HTR-8/SVneo (cell line): ENCODE measurements at places on chromosomes 7 and 10.

GRCh38 chr7:23462846-23463245 is 7.4 kb downstream of the IGF2BP3 start:
- no peak for DNase-seq

DNA sequence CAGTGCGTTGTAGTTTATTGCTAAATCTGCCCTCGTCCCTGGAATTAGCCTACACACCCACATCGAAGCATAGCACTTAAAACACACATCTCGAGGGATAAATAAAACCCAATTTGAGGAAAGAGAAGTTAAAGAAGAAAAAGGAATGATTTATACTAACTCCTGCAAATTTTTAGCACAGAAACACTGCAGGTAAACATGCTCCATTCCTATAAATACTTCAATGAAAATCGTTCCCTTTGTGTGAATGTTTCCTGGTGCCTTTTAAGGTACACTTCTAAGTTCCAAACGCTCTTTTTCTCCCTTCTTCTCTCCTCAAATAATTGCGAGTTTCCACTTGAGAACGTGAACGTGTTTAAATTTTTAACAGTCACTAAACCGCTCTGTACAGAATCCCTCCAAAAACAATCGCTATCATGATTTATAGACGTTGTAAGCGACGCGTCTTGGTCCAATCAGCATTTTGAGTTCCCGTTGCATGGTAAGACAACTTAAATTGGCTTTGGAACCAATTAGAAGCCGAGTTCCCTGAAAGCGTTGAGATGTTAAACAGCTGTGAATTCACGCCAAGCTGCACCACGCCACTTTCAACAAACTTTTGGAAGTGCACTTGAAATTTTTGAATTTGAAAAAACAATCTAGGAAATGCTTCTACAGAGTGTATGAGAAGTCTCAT is 12.5 kb upstream of the EBLN1 start:
- no peak for DNase-seq

DNA sequence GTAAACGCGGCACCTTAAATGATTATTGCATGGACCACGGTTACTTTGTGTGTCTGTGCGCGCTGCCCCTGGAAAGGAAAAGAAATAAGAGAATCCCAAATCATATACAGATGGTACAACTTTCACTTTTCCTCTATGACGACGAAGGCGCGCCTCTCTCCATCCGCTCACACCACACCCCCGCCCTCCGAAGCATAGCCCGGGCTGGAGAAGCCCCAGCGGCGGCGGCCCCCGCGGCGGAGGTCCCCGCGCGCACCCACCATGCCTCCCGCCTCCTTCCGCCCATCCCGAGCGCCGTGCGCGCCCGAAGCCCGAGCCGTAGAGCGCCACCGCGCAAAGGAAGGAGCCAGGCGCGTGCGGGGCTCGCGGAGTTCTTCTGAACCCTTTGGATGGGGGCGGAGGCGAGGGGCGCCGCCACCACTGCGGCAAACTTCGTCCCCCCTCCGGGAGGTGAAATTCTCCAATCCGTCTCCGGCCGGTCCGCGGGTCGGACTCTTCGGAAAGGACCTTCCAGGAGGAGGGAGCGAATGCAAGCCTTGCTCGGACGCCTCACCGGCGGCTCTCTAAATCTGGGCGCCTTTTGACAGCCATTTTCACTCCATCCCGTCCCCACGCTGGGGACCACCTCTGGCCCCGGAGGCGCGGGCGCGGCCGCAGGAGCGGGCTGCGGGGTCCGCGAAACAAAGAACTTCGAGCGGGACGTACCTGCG is 588 bp downstream of the GLI3 start:
- peak; percentile 49 for DNase-seq

DNA sequence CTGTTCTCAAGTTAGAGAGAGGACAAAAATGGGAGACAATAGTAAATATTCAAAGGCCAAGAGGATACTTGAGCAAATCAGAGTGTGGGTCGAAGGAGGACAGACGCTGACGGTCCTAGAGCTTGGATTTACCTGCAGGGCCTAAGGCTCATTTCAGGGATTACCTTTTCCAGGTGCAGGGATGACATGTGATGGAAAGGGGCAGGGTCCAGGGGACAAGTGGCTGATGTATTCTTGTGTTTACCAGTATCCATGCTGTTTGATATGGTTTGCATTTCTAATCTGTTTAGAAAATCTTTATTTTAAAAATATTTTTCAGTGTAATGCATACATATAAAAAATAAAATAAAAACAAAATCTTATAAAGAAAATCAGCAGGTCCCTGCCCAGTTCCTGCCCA is 5.3 kb downstream of the GALNTL5 start:
- DNase-seq, result no peak
